CD4-positive, alpha-beta T cell treated with Interleukin-1 beta for 1 hour (primary cell): ENCODE measurements at places on chromosomes 12 and 14.

GRCh38 chr12:105013892-105014291 lies 27.8 kb downstream of the NOPCHAP1 start:
- no peak for DNase-seq

GRCh38 chr12:72346363-72346944 lies 74.3 kb downstream of the TRHDE start:
- peak; percentile 1 for DNase-seq

DNA sequence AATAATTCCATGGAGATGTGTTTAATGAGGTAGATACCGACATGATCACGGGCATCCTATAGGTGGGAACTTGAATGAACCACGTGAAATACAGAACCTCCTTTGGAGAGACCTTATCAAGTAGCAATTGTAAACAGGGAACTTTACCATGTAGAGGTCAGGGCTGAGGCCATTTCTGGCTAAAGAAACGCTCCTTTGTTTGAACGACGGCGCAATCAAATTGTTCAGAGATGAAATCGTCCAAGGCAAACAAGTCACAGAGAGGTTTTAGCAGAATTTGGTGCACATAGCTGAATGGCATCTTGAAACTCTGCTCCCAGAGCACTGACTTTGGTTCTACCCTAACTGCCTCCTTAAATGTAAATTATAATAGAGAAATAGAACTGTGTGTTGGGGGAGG lies 9.8 kb downstream of the PRIMA1 start:
- DNase-seq: no peak

DNA sequence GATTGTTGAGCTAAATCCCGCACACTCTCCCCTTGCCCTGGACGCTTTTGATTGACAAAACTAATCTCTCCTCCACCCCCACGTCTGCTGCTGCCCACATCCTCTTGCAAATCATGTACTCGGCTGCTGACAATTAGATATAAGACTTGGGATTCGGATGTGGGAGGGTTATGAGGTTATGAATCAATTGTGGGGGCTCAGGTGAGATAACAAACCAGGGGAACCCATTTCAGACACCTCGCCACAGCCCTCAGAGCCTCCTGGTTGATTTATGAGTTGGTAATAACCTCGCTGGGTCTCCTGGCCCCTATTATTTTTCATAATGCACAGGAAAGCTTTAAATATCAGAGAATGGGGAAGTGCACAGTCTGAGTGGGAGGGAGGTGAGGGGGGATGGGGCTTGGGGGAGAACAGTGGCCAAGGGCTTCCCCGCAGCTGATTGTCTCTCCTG lies 449.9 kb downstream of the DPF3 start:
- DNase-seq: peak; percentile 20

DNA sequence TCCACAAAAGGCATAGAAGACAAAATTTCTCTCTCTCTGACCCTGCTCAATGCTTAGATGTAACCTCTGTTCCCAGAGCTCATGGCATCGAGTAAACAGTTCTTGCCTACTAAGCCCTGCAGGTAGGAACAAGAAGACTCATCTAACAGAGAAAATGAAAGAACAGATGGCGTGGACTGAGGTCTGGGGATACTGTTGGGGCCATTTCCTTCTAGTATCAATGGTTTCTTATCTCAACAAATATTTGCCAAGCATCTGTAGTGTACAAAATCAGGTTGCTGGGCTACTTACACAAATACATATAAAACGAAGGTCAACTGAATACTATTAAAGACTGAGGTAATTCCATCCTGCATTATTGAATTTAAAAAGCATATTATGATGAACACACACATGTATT lies 93.3 kb downstream of the RIMBP2 start:
- DNase-seq: no peak
